Right atrium auricular region (tissue), 2 donors: ENCODE measurements at places on chromosomes 7 and 10. TPM values are rescaled to one million over a fixed set of nuclear protein-coding genes. Genes with fewer than 3 reads are reported as not detected.

Gene CNNM1
- total RNA-seq: 0.07 TPM

Gene CALML3
- not detected for total RNA-seq

Gene VSIR
- 36.1 TPM for total RNA-seq

DNA sequence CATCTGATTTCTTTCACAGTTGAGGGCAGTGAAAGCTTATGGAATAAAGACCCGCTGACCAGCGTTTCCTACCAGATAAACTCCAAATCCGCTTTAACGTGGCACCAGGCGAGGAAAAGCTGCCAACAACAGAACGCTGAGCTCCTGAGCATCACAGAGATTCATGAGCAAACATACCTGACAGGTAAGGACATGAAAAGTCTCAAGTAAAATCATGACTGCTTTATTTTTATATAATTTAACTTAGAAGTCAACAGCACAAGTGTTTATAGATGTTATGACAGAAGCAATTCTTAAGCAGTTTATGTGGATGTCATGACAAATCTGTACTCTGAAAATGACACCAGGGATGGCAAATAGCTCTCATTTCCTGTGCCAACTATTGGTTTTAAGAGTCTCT, 24.5 kb downstream of the MRC1 start:
- H3K27ac ChIP-seq: no peak overlapping the region
- no peak overlapping the region for H3K4me3 ChIP-seq
- no peaks in the 10 kb centered on the region for H3K36me3 ChIP-seq
- no peak for DNase-seq

GRCh38 chr7:66919304-66919703, 1.7 kb upstream of the TMEM248 start:
- peaks cover 30% of the 10 kb centered on the region for H3K4me1 ChIP-seq
- H3K36me3 ChIP-seq: no peaks in the 10 kb centered on the region
- H3K4me3 ChIP-seq: no peak overlapping the region
- DNase-seq: no peak

- H3K4me3 ChIP-seq: no peak overlapping the region
- no peak overlapping the region for H3K27ac ChIP-seq
- DNase-seq: no peak
- H3K36me3 ChIP-seq: peaks cover 60% of the 10 kb centered on the region
- H3K27me3 ChIP-seq: no peaks in the 10 kb centered on the region
Observed at GRCh38 chr7:152140560-152140959, 115.1 kb downstream of the GALNT11 start.

DNA sequence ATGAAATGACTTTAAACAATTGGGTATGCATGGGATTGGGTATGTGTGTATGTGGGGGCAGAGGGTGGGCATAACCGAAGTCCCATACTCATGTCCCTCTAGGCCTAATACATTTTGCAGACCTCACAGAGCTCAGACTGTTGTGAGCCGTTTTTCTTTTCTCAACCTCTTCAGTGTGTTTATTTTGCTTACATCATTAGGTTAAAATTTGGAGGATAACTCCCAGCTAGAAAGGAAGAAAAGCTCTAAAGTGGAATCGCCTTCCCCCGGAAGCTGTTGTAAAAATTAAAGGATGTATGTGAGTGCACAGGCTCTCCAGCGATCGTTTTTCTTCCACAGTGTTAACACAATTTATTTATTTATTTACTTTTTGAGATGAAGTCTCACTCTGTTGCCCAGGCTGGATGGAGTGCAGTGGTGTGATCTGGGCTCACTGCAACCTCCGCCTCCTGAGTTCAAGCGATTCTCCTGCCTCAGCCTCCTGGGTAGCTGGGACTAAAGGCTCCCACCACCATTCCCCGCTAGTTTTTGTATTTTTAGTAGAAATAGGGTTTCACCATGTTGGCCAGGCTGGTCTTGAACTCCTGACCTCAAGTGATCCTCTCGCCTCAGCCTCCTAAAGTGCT, 1.5 kb upstream of the H2AZ2 start:
- H3K27me3 ChIP-seq: no peaks in the 10 kb centered on the region
- no peak overlapping the region for H3K4me3 ChIP-seq
- H3K36me3 ChIP-seq: no peaks in the 10 kb centered on the region
- peaks cover 33% of the 10 kb centered on the region for H3K4me1 ChIP-seq
- H3K27ac ChIP-seq: no peak overlapping the region
- no peak for DNase-seq
